GOT3 (cell line): ENCODE measurements at places on chromosomes 1 and 21.

- no peak for DNase-seq
These were observed 696 bp downstream of the SCNN1D start for GRCh38 chr1:1280782-1281481.

DNA sequence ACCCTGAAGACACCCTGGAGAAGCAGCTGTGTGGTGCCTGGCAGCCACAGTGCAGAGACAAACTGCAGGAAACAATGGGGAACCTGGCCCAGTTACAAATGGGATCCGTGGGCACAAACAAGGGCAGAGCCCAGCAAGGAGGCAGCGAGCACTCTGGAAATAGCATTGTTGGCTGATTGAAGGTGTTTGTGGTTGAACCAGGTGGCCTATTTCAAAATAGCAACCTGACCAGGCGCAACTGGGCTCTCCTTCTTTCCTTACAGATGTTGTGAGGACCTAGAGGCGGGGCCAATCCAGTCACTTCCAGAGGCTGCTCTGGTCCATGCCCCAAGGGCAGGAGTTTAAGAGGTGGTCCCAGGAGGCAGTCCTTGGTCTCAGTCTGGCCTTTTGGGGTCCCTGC lies 21.7 kb upstream of the ZBTB21 start:
- DNase-seq: no peak

DNA sequence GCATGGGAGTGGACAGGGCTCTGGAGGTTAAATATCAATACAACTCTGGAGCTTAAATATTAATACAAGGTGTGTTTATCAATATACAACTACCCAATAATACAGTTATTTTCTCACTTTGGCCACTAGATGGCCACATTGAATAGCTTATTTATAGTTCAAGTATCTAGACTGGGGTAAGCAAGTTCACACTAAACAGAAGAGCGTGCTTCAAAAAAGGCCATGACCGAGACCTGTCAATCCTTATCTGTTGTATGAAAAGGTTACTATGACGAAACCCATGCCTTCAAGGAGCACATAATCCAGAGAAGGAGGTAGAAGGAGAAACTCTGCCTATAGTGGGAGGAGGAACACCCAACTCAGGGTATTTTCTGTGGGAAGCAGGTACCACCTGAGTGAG lies 29.1 kb downstream of the CHML start:
- DNase-seq: no peak

DNA sequence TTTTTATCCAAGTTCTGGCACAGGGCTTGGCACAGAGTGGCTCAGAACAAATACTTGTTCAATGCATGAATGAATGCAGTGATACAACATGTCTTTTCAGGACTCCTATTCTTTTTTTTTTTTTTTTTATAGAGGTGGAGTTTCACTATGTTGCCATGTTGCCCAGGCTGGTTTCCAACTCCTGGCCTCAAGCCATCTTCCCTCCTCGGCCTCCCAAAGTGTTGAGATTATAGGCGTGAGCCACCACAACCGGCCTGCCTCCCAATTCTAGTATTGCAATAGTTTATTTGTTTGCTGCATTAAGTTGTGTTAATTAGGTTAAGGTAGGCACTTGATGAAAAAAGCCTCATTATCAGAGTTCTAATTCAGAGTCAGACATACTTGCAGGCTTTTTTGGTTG lies 17.9 kb downstream of the UBE4B start:
- DNase-seq: no peak
